ENCODE measurements at places on chromosomes 5 and 9.

- no peak for DNase-seq
Observed at GRCh38 chr9:82036086-82036485, 47.5 kb downstream of the SPATA31D1 start.

DNA sequence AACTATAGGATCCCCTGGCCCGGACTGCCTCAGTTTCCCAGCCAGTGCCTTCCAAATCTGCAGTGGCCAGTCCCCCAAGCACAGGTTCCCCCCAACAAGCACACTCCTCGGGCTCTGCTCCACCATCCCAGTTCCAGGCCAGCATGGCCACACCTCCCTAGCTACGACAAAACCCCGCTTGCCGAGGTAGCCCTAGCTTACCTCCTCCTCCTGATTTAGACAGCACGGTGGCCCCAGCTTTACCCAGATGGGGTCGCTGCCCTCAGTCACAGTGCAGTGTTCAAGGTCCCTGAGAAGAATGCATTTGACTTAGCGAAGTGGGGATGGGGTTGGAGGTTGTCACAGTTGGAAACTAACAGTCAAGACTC, 40.8 kb upstream of the GARNL3 start:
- peak; percentile 28 for DNase-seq

DNA sequence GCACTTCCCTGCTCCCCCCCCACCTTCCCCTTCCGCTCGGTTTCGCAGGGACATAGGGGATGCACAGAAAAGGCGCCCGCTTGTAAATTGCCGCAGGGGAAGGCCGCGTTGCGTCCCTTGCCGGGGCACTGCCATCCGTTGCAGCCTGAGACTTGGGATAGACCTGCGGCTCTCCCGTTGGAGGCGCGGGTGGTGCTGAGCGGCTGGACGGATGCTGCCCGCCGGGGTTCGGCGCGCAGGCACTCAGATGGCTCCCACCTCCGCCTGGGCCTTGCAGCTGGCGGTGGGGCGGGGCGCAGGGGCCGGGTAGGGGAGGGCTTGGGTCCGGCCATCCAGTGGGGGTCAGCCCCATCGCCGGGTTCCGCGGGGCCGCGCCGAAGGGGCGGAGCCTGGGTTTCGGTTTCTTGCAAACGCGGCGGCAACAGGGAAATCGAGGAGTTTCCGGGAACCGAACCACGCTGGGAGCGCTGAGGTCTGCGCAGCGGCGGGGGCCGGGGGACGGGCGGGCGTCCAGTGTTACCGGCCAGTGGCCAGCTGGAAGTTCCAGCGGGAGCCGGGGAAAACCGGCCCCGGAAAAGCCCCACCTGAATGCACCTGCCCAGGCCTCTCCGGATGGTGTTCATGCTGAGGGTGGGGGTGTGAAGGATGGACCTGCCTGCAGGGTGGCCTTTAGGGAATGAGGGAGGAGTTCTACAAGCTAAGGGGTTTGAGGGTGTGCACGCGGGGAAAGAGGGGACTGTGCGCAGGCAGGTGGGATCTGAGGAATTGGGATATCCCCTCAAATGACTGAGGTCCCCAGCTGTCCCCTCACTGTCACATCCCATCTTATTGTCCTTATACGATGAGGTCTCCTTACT, 6.3 kb upstream of the IRF1 start:
- peak; percentile 81 for DNase-seq

GRCh38 chr5:144972317-144972716, 801.6 kb downstream of the KCTD16 start:
- DNase-seq: no peak

- DNase-seq: no peak
Observed at GRCh38 chr5:148815578-148815977, 10.8 kb upstream of the ADRB2 start.
